ENCODE measurements at places on chromosomes 6 and 20.

DNA sequence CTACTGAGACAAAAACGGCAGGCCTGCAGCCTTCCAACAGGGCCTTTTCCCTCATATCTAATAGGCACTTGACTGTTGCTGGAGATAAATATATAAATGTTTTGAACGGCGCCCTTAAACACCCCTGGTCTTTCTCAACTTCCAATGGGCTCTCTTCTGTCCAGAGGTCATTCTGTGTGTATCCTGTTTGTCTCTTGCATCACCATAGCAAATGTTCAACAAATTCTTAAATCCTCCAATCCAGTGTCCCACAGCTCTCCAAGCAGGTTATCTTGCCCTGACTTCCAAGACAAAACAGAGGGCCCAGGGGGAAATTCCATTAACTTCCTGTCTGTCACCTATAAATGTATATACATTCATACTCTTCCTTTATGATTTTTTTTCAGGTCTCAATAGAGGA lies 62.0 kb downstream of the OR2J2 start:
- DNase-seq, result no peak

DNA sequence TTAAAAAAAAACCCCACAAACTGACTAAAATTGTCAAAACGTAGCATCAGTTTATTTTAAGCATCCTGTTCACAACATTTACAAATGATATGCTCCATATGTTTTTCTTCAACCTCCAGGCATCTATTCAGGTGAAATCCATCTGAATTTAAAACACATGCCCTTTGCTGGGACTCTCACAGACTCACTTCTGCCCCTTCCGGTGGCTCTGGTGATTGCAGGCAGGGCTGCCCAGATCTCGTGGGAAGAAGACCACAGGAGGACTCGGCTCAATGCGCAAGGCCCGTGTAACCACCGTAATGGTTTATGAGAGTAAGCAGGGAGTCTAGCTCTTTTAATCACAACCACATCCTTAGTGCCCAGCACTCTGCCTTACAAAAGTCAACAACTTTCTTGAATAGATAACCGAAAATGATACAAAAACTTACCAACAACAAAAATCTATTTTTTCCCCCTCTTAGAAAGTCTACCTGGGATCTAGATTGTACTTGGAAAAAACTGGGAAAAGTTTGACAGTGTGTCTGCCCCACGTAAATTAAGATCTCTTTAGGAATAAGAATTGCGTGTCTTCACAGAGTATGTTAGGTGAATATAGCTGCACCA lies 139.1 kb downstream of the KIF16B start:
- DNase-seq, result peak; percentile 47

DNA sequence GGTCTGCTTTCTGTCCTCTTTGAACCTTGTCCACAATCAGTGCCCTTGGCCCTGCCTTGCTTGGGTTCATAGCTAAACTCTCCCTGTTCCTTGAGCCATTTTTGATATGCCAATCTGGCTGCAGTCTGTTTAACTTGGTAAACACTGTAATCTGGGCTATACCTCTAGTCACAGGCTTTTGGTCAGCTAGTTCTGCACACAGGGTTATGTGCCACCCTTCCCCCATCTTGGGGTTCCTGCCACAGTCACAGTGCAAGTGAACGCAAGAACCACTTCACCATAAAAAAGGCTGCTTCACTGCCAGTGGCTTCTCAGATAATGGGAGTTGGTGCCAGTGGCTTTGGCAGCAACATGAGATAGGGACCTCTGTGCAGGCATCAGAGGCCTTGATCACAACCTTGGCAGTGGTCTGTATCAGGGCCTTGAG lies 10.9 kb upstream of the ATRN start:
- DNase-seq, result no peak

DNA sequence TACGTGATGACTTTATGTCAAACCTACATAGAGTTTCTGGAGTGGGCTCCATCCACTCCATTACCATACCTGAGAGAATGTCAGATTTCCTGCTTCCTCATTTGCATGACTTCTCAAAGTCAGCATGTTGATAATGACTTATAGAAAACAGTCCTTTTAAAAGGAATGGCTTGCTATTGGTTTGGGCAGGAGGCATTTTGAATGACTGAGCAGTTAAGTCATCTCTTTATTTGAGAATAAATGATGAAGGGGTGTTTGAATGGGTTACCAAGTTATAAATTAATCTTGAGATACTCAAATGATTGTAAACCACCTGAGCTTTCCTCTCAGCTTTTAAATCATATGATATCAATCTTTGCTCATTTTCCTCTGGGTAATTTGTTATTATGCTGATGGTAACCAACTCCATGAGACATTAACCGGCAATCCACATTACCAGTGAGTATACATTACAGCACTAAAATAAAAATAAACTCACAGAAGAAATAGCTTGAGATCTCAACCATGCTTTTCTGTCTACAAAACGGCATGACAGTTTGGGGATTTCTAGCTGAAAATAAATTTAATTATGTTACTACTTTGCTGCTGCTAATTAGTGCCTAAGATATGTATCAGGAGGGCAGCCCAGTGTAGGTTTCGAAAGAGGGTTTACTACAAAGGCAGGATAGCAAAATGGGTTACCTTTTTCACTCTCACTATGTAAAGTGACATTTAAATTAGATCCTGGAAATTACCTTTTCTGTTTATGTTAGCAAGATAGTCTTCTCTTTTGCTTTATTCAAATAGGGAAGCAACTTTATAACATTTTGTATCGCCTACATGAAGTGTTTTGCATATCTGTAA lies 78.8 kb downstream of the RPS12 start:
- no peak for DNase-seq

GRCh38 chr6:43277643-43278523 lies 20.2 kb upstream of the SLC22A7 start:
- peak; percentile 32 for DNase-seq

- DNase-seq, result no peak
These were observed 54.5 kb downstream of the RNGTT start for GRCh38 chr6:88908598-88909548.

DNA sequence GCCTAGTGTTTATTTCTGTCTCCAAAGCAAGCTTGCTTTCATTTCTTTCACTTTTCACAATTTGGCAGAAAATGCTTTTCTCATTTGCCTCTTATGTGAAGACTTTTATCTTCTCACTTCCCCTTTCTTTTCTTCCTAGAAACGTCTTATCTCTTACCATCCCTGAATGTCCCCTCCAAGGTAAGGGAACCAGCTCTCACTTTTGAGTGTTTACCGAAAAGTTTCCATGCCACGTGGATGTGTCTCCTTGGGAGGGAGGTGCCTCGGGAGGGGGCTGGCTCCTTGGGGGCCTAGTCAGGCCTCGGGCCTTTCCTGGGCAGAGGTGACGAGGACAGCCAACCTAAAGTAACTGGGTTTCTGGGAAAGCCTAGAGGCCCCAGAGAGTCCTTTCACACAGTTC lies 127.4 kb downstream of the CD24 start:
- DNase-seq, result no peak

GRCh38 chr20:5544712-5545111 lies 205.5 kb upstream of the SHLD1 start:
- no peak for DNase-seq

- peak; percentile 19 for DNase-seq
These were observed 704.3 kb downstream of the TFAP2A start for GRCh38 chr6:9710574-9710973.

DNA sequence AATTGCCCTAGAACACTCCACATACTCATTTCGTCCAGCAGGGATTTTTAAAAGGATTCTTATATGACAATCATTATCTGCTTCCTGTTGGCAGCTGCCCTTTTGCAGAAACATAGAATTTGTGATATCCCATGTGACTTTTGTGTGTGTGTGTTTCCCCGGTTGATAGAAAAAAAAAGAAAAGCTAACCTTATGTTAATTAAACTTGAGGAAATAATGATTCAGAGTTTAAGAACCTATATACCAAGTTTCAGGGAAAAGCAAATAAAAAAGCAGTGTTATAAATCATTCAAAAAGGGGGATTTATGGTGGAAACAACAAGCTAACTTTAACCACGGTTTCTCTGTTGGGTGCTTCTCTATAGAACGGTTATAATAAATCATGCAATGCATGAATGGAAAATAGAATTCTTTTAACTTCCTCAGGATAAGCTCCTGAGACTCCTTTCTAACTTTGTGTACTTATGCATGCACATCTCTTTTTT lies 826.9 kb upstream of the EYS start:
- DNase-seq, result no peak

DNA sequence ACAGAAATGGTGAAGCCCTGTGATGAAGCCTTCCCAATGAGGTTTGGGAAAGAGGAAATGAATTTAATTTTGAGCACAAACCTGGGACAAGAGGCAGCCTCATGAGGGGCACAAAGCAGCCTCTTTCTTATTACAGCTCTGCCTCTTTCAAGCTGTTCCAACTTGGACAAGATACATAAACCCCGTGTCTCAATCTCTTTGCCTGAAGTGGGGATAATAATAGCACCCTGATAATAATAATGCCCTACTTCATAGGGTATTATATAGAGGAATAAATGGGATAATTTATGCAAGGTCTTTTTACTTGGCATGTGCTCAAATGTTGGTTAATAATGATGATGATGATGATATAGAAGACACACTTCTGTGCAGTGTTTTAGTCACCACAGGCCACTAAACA lies 91.1 kb upstream of the PLN start:
- DNase-seq, result no peak

GRCh38 chr6:35900448-35900847 lies 20.4 kb downstream of the SRPK1 start:
- DNase-seq, result no peak

GRCh38 chr6:135458051-135458450 lies 39.5 kb downstream of the AHI1 start:
- DNase-seq, result no peak

GRCh38 chr6:129398764-129399163 lies 311.2 kb downstream of the ARHGAP18 start:
- no peak for DNase-seq

DNA sequence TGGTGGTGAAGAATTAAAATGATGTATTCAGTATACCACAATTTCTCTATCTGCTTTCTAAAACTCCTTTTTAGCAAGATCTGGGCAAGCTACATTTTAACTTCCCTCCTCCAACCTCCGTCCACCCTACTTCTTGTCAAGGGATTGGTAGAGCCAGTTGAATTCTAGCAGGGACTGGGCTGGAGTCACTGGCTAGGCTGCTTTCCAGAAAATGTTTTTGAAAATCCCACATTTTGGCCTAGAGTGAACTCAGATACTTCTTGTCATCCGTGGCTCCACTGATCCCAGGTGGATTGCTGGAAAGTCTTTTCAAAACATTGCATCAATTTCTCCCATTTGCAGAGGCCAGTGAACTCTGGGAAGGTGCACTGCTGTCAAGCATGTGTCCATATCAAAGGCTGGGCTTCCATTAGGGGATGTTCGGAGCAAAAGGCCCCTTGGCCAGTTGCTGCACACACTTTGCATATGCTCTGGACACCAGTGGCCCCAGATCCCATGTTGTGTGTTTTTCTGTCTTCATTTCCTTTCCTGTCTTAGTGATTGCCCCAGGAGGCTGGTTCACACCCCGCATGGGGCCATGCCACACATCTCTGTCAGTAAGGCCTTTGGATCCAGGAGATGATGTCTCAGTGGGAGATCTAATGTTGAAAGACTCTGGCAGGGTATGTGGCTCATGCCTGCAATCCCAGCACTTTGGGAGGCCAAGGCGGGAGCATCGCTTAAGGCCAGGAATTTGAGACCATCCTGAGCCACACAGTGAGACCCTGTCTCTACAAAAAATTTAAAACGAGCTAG lies 11.3 kb upstream of the KCNK16 start:
- DNase-seq, result no peak

- DNase-seq, result no peak
These were observed 438.2 kb downstream of the CD83 start for GRCh38 chr6:14555804-14556203.

- no peak for DNase-seq
These were observed 173.7 kb downstream of the MBOAT1 start for GRCh38 chr6:20038410-20039204.

- no peak for DNase-seq
These were observed 49.3 kb downstream of the PHIP start for GRCh38 chr6:79028641-79029314.

DNA sequence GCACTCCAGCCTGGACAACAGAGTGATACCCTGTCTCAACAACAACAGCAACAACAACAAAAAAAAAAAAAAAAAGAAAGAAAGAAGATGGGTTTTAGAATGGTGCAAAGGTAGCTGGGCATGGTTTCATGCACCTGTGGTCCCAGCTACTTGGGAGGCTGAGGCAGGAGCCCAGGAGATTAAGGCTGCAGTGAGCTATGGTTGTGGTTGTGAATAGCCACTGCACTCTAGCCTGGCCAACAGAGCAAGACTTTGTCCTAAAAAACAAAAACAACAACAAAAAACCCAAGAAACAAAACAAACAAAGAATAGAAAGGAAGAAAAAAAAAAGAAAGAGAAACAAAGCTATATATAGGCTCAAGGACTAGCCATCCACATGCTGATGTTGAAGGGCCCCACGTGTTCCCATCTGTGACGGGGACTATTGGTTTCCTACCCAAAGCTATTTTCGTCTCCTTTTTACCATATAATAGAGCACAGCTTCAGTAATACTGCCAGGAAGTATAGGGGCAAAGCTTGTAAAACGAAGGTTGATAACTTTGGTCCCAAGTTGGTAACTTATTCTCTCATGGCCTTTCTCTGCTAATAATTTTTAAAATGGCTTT lies 7.9 kb upstream of the EEF1E1 start:
- no peak for DNase-seq

GRCh38 chr6:156658186-156658965 lies 118.8 kb upstream of the ARID1B start:
- no peak for DNase-seq

DNA sequence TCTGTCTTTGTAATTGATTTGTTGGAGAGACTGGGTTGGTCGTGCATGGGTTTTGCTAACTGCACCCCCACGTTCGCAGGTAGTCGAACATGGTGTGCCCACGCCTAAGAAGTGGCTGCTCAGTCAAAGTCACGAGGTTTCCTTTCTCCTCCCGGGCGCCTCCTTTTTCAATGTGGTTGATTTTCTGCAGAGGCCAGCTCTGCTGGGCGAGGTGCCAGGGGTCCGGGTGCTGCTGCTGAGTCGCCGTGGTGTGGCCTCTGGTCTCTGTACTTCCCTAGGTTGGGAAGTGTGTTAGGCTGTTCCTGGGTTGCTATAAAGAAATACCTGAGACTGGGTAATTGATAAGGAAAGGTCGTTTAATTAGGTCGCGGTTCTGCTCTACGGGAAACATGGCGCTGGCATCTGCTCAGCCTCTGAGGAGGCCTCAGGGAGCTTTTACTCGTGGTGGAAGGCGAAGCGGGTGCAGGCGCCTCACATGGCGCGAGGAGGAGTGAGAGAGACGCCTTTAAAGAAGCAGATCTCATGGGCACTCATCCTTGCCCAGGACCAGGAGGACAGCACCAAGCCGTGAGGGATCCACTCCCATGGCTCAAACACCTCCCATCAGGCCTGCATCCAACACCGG lies 14.1 kb downstream of the OSBPL2 start:
- no peak for DNase-seq

Data from A549 (cell line).